Umbilical cord (tissue), 2 donors: ENCODE measurements at places on chromosomes 7 and 10.

DNA sequence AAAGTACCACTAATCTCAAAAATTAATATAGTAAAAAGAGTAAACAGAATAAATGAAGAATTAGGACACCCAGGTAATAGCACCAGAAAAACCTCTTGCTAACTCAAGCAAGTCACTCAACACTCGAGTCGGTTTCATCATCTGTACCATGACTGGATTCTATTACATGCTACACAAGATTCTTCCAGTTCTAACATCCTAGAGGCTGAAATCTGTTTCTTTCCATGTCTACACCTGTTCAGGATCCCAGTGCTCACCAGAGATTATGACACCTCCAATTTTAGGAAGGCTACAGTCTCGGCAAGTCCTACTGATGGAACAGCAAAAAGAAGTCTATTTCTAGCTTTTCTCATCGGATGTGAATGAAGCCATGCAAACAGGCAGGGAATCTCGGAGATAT lies 95.3 kb upstream of the ANK3 start:
- no peak for DNase-seq

DNA sequence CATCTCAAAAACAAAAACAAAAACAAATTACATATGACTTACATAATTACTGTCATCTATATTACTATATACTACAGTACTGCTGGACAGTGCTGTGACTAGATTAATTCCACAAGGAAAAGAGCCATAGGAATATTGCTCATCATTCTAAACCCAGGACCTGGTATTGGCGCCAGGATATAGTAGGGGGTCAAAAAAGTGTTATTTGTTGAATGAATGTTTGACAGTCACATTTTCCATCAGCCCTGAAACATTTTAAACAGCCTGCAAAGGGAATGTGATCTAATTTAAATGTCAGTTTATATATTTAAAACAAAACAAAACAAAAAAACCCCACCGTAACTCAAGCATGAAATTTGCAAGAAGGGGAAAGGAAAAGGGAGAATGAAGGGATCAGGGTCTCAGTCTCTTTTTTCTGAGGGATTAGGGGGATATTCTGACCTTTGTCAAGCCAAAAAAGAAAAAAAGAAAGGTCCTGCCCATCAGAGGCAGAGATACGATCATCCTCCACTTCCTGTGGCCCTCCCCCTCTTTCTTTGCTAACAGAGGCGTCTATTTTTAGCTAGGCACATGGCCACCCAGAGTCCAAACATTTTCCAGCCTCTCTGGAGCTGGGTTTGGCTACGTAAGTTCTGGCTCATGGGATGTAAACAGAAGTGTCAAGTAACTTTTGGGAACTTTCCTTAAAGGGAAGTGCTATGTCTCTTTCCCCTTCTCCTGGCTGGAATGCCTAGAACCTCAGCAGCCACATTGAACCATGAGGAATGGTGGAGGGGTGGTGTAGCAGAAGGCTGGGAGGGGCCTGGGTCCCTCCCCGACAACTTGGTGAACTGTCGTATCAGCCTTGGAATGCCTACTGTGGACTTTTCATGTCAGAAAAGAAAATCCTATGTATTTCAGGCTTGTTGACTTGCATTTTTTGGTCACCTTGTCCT lies 44.6 kb upstream of the DLG5 start:
- peak; percentile 88 for DNase-seq

- no peak for DNase-seq
These were observed 65.2 kb downstream of the LYZL1 start for GRCh38 chr10:29353887-29354561.

DNA sequence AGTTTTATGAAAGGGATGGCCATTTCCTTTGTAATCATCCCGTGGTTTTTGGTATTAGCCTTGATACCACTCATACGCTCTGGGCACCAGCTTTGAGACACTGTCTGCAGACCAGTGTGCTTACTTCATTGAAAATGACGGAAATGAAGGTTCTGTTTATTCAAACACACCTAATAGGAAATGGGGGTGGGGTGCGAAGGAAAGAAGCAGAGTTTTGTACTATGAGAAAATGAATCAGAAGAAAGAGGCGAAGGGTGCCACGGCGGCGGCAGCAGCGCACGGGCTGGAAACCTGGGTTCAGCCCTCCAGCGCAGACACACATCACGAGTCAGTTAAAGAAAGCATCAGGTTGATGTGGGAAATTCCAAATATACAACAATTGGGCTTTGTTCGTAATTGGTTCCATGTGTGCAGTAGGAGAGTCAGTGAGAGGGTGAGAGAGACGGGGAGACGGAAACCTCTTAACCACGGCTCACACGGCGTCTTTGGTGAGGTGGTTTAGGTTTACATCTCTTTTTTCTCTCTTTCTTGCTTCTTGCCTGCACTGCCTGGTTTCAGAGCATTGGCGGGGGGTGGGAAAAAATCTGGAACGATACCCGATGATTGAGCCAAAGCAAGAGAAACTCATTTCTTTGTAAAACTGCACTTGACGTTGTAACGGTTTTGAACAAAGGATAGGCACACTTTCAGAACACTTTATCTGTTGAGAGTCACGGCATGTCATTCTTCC lies 321.2 kb downstream of the FRMD4A start:
- DNase-seq = no peak

- no peak for DNase-seq
These were observed 37.0 kb downstream of the TBC1D12 start for GRCh38 chr10:94439275-94439861.

GRCh38 chr7:75621124-75621523 lies 117.6 kb downstream of the HIP1 start:
- DNase-seq = no peak

DNA sequence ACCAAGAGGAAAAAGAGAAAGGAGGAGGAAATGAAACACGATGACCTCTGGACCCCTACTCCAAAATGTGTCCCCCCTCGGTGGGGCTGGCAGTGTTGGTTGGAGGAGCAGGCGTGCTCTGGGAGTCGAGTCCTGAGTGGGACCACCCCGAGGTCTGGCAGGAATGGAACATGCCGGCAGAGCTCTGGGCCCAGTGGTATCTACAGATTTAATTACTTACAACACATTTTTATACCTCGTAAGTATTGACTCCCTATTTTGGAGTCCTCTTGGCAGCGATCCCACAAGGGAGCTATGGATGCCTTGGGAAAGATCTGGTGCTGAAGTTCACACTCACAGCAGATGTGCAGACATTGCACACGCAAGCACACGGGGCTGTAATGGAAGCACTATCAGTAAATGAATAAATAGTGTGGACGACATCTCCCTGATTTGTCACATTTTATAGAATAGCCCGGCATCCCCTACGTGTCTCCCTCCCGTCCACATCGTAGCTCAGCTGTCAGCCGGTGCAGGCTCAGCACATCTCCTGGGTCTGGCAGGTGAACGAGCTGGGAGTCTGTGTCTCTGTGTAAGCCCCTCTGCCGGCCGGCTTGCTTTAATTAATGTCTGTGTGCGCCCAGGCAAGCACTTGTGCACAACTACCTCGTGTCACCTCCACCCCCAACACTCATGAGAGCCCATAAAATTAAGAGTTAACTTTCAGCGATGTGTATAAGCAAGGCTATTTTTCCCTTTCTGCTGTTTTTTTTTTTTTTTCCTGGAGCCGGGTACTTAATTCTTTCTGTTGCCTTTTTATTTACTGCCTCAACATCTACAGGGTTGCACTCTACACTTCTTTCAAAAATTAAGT lies 603.2 kb downstream of the LRMDA start:
- DNase-seq = no peak

- DNase-seq = no peak
These were observed 4.7 kb upstream of the SLC18A3 start for GRCh38 chr10:49605216-49605938.

DNA sequence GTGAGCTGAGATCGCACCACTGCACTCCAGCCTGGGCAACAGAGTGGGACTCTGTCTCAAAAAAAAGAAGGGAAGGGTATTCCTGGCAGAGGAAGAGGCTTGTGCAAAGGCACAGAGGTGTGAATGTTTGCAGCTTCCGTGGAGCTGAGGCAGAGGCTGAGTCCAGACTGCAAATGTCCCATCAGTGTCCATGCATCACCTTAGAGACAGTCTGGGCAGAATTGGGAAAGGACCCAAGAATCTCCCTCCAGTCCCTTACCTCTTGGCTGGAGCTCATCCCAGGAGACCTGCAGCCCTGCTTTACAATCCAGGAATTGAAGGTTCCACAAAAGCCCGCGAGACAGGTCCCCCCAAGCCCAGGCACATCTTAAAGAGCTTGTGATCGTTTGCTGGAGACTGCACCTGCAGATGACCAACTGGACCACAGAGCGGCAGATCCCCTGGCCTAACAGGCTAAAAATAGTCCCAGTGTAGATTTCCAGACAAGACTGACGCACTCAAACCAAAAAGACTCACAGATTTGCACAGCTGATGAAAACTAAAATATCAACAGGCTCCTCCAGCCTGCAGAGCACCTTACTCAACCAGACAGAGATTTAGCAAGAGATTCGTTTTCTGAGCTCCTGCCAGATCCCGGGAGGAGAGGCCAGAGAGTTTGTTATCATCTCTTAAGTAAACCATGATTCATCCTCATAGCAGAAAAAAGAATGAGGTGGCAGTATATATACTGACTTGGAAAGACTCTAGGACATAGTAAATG lies 22.9 kb upstream of the NANOS1 start:
- peak; percentile 99 for DNase-seq
